ENCODE measurements at places on chromosomes 7 and 10. TPM values are rescaled to one million over a fixed set of nuclear protein-coding genes. Genes with fewer than 3 reads are reported as not detected.

DNA sequence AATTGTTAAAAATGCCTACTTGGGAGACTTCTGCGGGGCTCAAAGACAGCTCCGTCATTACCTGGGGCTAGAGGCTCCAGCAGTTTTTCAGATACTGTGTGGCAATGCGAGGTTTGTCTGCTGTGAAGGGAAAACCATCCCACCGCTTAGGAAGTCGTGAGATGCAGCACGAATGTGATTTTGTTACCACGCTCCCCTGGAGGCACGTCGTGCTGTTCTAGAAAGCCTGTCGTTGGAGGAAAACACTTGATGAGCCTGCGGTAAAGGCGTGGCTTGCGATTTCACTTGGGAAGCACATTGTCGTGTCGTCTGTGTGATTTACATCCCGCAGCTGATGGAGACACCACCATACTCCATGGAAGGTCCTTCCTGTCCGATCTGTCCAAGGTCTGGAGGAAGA is 39.3 kb downstream of the CAMK1D start:
- H3K4me3 ChIP-seq: no peak overlapping the region
- DNase-seq: no peak
- no peaks in the 10 kb centered on the region for H3K36me3 ChIP-seq
- H3K4me1 ChIP-seq: no peaks in the 10 kb centered on the region
- no peak overlapping the region for H3K27ac ChIP-seq

- no peaks in the 10 kb centered on the region for H3K4me1 ChIP-seq
- no peak overlapping the region for H3K27ac ChIP-seq
- no peaks in the 10 kb centered on the region for H3K27me3 ChIP-seq
- H3K4me3 ChIP-seq: no peak overlapping the region
- DNase-seq: no peak
- H3K36me3 ChIP-seq: no peaks in the 10 kb centered on the region
Observed at GRCh38 chr10:74255888-74256357, 104.9 kb downstream of the ADK start.

DNA sequence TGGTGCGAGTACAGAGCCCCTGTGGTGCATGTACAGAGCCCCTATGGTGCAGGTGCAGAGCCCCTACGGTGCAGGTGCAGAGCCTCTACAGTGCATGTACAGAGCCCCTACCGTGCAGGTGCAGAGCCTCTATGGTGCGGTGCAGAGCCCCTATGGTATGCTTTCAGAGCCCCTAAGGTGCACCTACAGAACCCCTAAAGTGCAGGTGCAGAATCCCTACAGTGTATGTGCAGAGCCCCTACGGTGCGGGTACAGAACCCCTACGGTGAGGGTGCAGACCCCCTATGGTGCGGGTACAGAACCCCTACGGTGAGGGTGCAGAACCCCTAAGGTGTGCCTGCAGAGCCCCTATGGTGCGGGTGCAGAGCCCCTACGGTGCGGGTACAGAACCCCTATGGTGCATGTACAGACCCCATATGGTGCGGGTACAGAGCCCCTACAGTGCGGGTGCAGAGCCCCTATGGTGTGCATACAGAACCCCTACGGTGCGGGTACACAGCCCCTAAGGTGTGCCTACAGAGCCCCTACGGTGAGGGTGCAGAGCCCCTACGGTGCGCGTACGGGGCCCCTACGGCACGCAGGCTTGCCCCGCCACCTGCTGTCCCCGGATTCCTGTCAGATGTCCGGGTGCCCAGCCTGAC is 53.5 kb downstream of the MGMT start:
- no peak for DNase-seq
- H3K4me1 ChIP-seq: no peaks in the 10 kb centered on the region
- H3K27me3 ChIP-seq: no peaks in the 10 kb centered on the region
- no peak overlapping the region for H3K4me3 ChIP-seq
- no peak overlapping the region for H3K27ac ChIP-seq
- H3K36me3 ChIP-seq: no peaks in the 10 kb centered on the region

Gene JCAD
- 0.04 TPM for total RNA-seq

DNA sequence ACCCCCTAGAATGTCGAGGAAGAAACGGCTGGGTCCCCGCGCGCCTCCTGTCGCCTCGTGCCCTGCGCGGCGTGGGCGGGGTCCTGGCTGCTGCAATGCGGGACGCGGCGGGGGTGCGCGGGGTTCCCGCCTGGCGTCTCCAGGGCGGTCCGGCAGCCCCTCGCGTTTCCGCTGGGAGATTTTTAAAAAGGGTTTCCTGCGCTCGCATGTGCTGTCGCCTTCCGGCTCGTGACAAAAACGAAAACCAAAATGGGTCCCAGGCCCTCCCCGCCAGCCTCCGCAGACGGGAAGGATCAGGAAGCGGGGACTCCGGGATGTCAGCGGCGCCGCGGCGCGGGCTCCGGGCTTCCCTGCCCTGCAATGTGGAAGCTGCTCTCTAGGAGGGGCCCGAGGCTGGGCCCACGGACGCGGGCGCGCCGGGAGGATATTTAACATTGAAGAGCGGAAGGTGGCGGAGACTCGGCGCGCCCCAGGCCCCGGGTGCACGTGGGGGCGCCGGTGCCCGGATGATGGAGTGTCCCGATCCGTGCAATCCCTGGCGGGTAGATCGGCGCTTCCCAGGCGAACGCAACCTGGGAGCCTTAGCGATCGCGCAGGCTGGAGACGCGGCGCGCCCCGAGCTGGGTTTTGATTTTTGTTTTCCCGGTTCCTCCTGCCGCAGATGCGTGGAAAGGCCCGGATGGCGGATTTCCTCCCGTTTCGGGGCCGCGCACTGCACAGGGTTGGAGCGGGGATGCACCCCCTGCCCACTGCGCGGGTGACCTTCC is 1.0 kb downstream of the PFKP start:
- DNase-seq: peak; percentile 70
- H3K36me3 ChIP-seq: no peaks in the 10 kb centered on the region
- H3K4me3 ChIP-seq: peak overlapping the region; percentile 88
- H3K27me3 ChIP-seq: no peaks in the 10 kb centered on the region
- H3K27ac ChIP-seq: peak overlapping the region; percentile 74
- H3K4me1 ChIP-seq: peaks cover 16% of the 10 kb centered on the region

DNA sequence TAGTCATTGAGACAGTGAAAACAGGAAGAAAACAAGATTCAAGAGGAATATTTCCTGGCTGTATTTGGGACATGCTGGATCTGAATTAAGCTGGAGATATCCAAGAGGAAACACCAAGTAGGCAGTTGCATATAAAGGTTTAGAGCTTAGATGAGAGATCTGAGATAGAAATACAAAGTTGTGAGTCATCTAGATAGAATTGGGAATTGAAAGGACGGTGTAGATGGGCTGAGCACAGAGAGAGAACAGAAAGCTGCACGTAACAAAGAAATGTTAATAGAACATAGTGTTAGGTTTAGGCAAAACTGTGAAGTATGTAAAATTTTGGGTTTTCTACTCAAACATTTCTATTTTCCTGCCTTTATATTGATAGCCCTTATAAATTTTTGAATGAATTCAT is 218.5 kb upstream of the TMEM196 start:
- H3K27ac ChIP-seq: no peak overlapping the region
- no peak for DNase-seq
- no peaks in the 10 kb centered on the region for H3K36me3 ChIP-seq
- no peaks in the 10 kb centered on the region for H3K27me3 ChIP-seq

Gene CYP3A7
- not detected for total RNA-seq

Gene EEPD1
- 0.84 TPM for total RNA-seq

- H3K27me3 ChIP-seq: no peaks in the 10 kb centered on the region
- H3K4me3 ChIP-seq: no peak overlapping the region
- H3K4me1 ChIP-seq: peaks cover 8% of the 10 kb centered on the region
- no peak for DNase-seq
- no peaks in the 10 kb centered on the region for H3K36me3 ChIP-seq
- H3K27ac ChIP-seq: no peak overlapping the region
Observed at GRCh38 chr7:3560495-3560894, 259.4 kb downstream of the SDK1 start.

GRCh38 chr10:35906155-35906554 is 264.1 kb upstream of the FZD8 start:
- H3K4me3 ChIP-seq: no peak overlapping the region
- H3K27ac ChIP-seq: no peak overlapping the region
- DNase-seq: no peak
- H3K4me1 ChIP-seq: no peaks in the 10 kb centered on the region

DNA sequence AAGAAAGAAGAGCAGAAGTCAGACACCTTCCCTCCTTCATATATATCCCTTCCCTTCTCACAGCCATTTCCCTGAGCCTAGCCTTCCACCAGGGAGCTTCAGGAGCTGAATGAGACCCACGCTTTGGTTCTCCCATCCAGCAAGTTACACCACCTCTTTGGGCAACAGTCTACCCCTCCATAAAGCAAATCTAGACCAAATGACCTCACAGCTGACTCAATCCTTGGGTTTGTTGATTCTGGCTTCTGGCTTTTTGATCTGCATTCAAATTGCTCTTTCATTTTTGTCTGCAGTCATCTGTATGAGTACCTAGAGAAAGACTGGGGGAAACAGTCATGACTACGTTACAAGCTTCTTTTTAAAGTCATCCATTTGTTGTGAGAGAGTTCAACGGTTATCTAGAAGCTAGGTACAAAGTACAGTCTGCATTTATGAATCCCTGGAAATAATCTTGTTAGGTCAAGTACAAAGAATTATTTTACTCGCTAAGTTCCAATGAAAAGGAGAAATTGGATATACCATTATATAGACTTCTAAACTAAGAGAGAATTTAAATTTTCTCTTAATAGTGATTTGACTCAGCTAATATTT is 86.3 kb downstream of the RAB11FIP2 start:
- no peaks in the 10 kb centered on the region for H3K36me3 ChIP-seq
- no peak overlapping the region for H3K4me3 ChIP-seq
- DNase-seq: no peak
- H3K27ac ChIP-seq: no peak overlapping the region
- no peaks in the 10 kb centered on the region for H3K27me3 ChIP-seq

- no peaks in the 10 kb centered on the region for H3K4me1 ChIP-seq
- H3K36me3 ChIP-seq: no peaks in the 10 kb centered on the region
- H3K27me3 ChIP-seq: no peaks in the 10 kb centered on the region
- no peak for DNase-seq
- no peak overlapping the region for H3K27ac ChIP-seq
Observed at GRCh38 chr10:64515970-64516699, 994.9 kb downstream of the REEP3 start.
